Central memory CD8-positive, alpha-beta T cell (primary cell): ENCODE measurements at places on chromosomes 1 and 21.

DNA sequence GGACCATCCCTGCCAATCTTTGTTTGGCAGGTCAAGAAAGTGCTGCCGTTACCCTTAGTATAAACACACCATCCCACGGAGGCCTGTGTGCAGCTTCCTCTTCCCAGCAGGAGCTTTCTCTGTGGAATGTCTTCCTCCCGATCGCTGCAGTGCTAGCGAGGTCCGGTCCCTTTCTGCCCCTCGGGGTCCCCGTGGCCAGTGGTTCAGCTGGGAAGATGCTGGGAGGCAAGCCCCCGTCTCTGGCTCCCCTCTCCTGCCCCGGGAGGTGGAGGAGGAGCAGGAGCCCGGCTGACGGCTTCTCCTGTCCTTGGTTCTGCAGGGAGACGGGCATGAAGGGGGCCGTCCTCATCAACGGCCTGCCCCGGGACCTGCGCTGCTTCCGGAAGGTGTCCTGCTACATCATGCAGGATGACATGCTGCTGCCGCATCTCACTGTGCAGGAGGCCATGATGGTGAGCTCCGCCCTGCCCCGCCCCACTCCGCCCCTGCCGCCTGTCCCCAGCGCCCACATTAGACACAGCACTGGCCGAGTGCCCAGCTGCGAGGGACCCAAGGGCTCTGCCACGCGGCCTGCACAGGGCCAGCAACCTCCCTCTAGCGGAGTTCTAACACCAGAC, 42.1 kb downstream of the TFF3 start:
- no peak overlapping the region for H3K27ac ChIP-seq
- H3K4me1 ChIP-seq, result peaks cover 8% of the 10 kb centered on the region
- H3K4me3 ChIP-seq, result no peak overlapping the region

GRCh38 chr1:50453266-50453665, 30.0 kb upstream of the DMRTA2 start:
- H3K36me3 ChIP-seq, result peaks cover 1% of the 10 kb centered on the region
- H3K27me3 ChIP-seq, result no peaks in the 10 kb centered on the region
- no peak overlapping the region for H3K4me3 ChIP-seq
- no peak overlapping the region for H3K27ac ChIP-seq
- H3K4me1 ChIP-seq, result peaks cover 19% of the 10 kb centered on the region

- H3K27ac ChIP-seq, result no peak overlapping the region
- H3K4me1 ChIP-seq, result peaks cover 4% of the 10 kb centered on the region
- no peaks in the 10 kb centered on the region for H3K36me3 ChIP-seq
- DNase-seq, result no peak
- no peaks in the 10 kb centered on the region for H3K27me3 ChIP-seq
- no peak overlapping the region for H3K4me3 ChIP-seq
Observed at GRCh38 chr1:46043458-46044017, 88.9 kb downstream of the PIK3R3 start.

DNA sequence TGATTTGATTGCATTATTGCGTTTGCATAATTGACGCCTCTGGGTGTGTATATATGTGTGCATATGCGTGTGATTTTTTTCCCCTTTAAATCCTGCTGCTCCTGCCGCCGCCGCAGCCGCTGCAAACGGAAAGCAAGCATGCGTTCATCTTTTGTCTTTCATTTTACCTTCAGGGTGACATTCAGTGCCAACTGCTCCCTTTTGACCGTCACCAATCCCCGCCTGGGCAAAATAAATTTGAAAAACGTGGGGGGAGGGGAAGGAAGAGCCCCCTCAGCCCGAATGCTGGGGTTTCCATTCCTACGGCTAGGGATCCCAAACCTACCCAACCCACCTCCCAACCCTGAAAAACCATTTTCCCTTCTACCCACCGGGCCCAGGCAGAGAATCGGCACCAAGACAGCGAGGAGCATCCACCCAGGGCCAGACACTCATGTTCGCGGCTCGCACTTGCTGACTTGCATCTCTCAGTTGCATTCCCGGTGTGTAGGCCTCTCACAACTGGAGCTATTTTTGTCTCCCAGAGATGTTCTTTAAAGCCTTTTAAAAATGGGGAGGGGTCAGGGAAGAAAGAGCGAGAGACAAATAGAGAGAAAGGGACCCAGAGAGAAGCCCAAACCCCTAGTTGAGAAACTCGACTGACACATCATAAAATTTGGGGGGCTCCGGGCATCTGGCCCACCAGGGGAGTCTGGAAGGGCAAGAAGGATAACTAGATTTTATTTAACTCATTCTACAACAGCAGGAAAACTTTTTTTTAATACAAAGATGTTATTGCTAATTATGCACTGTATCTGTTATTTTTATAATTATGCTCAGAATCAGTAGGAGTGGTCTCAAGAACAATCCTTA, 367.1 kb upstream of the ESRRG start:
- H3K4me3 ChIP-seq, result no peak overlapping the region
- peaks cover 38% of the 10 kb centered on the region for H3K27me3 ChIP-seq
- no peaks in the 10 kb centered on the region for H3K4me1 ChIP-seq
- H3K36me3 ChIP-seq, result no peaks in the 10 kb centered on the region

GRCh38 chr1:31870086-31870736, 54.4 kb upstream of the SPOCD1 start:
- peaks cover 2% of the 10 kb centered on the region for H3K36me3 ChIP-seq
- no peak overlapping the region for H3K4me3 ChIP-seq
- H3K27ac ChIP-seq, result no peak overlapping the region
- no peak for DNase-seq
- H3K27me3 ChIP-seq, result no peaks in the 10 kb centered on the region

GRCh38 chr1:87812871-87813577, 484.3 kb downstream of the LMO4 start:
- DNase-seq, result no peak
- peaks cover 20% of the 10 kb centered on the region for H3K27me3 ChIP-seq
- H3K36me3 ChIP-seq, result no peaks in the 10 kb centered on the region
- H3K27ac ChIP-seq, result no peak overlapping the region
- no peak overlapping the region for H3K4me3 ChIP-seq

- no peak for DNase-seq
- H3K27ac ChIP-seq, result no peak overlapping the region
- no peak overlapping the region for H3K4me3 ChIP-seq
Observed at GRCh38 chr1:162919034-162919433, 58.1 kb upstream of the CCDC190 start.

GRCh38 chr1:192609110-192610079, 26.6 kb upstream of the RGS13 start:
- peak overlapping the region; percentile 10 for H3K4me3 ChIP-seq
- H3K36me3 ChIP-seq, result peaks cover 2% of the 10 kb centered on the region
- peak overlapping the region; percentile 62 for H3K27ac ChIP-seq
- peak; percentile 75 for DNase-seq
- H3K4me1 ChIP-seq, result peaks cover 19% of the 10 kb centered on the region

DNA sequence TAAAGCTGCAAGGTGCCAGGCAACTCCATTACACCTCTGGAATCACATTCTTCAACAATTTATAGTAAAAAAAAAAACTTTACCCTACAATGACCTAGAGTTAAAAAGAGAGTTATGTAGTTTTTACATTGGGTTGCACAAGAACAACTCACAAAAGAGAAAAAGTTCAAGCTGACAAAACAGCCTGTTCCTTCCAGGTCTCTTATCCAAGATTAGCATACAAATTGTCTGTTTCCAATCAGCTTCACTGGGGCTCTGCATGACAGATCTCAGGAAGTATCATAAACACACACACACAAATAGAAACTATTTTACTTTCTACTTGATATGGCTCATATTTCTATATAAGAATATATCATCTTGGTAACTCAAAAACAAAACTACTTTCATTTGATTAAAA, 154.6 kb downstream of the PCNX2 start:
- peaks cover 7% of the 10 kb centered on the region for H3K4me1 ChIP-seq
- no peak overlapping the region for H3K4me3 ChIP-seq
- H3K36me3 ChIP-seq, result peaks cover 9% of the 10 kb centered on the region
- H3K27ac ChIP-seq, result no peak overlapping the region
- DNase-seq, result no peak

DNA sequence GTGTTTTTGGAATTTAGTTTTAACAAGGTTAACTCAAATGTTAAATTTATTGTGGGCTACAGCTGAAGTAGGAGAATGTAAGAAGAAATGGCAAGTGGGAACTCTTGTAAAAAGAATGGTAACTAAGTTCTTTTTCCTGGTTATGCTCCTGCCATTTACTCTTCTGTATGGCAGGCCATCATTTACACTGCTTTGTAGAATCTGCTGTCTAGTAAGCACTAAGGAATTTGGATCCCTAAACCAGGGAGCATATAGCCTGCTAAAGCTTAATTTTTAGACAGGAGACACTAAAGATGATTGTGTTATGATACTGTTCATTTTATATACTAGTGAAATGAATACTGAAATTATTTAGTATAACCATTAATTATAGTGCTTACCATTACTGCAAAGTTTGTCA, 85.3 kb downstream of the CAMTA1 start:
- no peak for DNase-seq
- no peak overlapping the region for H3K27ac ChIP-seq
- H3K36me3 ChIP-seq, result peaks cover 9% of the 10 kb centered on the region

DNA sequence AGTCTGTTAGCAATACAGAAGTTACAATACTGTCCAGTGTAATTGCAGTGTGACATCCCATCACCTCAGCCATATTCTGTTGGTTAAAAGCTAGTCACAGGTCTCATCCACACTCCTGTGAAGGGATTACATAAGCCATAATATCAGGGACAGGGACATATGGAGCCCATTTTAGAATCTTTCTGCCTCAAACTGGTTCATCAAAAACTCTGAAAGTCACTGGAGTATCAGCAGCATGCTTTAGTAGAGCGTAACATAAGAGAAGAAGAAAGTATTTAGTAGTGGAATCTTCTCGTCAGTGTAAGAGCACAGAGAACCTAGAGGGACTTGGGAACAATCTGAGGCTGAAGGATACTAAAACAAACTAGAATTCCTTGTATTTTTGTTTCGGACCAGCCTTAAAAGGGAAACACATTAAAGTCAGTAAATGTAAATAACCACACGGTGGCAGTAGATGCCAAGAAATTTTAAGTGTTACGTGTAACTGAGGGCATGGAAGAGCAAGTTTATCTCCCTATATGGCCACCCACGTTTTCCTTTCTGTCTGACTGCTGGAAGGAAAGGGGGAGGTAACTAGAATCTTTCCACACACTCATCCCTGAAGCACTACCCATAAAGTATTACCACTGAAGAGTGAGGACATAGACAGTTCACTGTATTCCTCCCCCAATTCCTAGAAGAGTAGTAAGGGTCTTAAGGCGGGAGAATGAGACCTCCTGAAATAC, 41.6 kb upstream of the AGL start:
- H3K27ac ChIP-seq, result no peak overlapping the region
- no peaks in the 10 kb centered on the region for H3K36me3 ChIP-seq
- peaks cover 19% of the 10 kb centered on the region for H3K27me3 ChIP-seq
- no peak overlapping the region for H3K4me3 ChIP-seq
- no peaks in the 10 kb centered on the region for H3K4me1 ChIP-seq

- no peaks in the 10 kb centered on the region for H3K4me1 ChIP-seq
Observed at GRCh38 chr1:168845140-168845539, 116.1 kb upstream of the DPT start.
